ENCODE measurements at places on chromosomes 4 and X.

DNA sequence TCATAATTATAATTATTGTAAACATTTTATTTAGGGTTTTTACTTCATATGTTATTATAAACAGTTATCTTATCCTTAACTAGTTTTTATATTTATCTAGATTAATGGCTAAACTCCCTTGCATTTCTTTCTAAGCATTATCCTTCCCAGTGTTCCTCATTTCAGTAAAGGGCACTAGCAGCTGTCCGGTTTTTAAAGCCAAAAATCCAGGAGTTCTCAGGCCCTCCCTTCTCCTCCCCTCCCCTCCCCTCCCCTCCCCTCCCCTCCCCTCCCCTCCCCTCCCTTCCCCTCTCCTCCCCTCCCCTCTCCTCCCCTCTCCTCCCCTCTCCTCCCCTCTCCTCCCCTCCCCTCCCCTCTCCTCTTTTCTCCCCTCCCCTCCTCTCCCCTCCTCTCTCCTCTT is 58.9 kb downstream of the FBXO8 start:
- no peak for DNase-seq

- DNase-seq = no peak
Observed at GRCh38 chr4:136690360-136690759, 841.9 kb downstream of the PCDH18 start.

DNA sequence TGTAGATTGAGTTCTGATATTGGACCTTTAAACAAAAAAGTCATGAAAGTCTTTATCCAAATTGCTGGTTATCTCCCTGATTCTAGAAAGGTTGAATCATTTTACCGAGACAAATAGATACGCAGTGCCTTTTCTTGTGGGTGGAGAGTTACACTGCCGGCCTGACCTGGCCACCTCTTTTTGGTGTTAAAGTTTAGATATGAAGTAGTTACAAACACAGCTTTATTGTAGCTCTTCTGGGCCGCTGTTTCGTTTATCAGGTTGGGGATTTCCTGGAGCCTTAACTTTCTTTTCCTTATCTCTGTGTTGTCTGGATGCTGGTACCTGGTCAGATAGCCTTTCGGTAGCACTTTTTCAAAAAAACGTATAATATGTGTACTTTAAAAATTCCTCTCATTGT is 31.0 kb downstream of the FNIP2 start:
- no peak for DNase-seq

DNA sequence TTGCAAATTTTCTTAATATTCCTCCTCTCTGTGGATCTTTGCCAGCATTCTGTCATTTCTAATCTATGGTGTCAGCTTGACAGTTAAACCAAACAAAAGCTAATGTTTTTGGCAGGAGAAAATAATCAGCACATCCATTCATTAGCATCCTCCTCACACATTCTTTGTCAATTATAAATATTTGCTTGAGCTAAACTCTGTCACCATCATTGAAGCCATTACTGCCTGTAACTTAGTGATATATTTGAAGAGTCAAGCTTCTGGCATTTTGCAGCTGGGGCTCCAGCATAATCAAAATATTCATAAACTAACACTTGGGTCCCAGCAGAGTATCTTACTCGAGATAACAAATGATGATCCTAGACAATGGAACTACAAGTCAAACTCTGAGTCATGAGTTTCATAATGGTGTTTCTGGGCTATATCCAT is 126.1 kb downstream of the EIF4E start:
- DNase-seq = no peak

- DNase-seq = no peak
Observed at GRCh38 chr4:159047478-159048165, 55.3 kb upstream of the RAPGEF2 start.

DNA sequence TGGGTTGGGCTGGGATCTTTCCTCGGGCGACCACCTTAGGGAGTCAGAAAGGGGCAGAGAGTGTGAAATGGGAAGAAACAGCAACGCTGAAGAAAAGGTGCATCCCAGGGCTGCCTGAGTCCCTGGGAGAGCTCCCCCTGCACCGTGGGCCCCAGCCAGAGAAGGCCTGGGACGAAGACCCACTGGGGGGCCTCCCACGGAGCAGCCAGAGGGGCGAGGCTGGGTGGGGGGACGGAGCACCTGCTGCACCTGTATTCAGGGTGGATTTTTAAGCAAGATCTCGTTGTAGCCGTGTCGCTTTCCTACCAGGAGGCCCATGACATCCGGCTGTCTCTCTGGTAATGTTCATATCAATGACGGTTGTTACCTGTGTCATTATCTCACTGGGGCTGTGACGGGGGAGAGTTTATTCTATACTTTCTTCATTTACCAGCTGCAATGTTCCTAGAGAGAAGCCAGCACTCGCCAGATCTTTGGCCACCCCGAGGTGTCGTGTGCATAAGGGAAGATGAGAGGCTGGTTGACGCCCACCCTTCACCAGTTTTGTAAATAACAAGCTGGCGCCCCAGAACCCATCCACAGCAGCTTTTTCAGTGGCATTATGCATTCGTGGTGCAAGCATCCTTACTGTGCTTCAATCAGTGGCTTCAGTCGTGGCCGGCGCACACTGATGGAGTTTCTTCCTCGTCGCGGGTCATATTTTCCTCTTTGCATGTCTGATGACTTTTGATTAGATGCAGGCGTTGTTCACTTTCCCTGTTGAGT is 5.6 kb upstream of the PCGF3 start:
- DNase-seq = no peak

GRCh38 chrX:28880136-28880535 is 292.9 kb downstream of the IL1RAPL1 start:
- no peak for DNase-seq

DNA sequence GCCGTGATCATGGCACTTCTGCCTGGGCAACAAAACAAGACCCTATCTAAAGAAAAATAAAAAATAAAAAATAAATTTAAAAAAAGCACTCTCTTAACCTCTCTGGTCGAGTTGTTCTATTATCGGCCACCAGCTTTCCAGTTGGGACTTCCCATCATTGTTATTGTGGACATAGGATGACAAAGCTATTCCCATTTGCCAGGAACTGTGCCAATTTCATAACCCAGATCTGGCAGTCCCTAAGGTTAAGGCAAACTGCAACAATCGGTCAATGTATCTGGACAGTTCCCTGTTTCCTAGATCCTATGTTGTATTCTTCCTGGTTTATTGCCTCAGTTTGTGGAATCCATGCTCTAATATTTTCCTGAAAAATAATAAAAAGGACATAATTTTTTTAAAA is 17.8 kb upstream of the ANXA5 start:
- no peak for DNase-seq

DNA sequence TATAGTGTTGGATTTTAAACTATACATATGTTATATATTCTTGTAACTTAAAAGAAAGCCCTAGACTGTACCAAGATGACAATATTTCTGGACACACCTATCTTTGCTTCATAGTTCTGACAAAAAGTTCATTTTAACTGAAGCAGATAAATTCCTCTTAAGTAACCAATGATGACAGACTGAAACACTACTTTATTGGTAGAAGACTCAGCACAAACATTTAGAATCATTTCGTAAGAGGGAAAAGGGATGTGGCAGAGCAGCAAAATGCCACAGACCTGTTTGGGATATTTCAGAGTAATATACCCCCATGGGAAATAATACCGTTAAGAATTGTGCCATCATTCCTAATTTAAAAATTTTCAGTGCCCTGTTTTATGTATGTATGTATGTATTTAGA is 56.2 kb downstream of the APOO start:
- no peak for DNase-seq

DNA sequence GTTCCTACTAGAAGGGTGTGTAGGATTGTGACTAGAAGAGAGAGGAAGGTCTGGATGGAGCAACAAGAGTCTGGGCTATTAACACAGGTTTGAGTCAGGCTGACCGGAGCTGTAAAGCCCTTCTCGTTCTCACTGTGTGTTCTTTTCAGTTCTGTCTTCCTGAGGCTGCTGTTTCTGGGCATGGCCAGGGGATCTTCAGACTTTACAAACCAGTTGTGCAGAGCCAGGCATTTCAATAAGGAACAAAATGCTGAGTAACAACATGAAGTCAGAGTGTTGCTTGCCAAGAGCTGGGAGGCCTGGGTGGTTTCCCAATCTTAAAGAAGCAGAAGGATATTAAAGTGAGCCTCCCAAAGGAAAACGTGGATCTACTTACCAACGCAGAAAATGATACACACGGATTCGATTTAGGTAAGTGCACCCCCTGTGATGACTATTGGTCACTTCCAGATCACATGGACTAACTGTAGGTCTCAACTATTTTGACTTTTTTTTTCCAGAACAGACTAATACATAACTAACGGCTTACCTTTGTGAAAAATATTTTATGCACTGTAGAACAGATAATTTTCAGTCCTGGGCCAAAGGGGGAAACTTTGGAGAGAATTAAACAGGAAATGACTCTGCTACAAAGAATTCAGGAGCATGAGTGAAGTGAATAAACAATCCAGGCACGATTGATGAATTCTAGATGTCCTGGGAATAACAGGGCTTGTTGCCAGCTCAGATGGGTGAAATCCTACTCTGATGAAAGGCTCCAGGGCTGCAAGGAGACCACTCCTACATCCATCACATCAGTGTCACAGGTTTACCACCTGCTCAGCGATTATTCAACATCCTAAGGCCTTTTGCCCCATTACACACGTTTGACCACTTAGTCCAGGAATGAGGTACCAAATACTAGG is 94.5 kb downstream of the ANXA3 start:
- DNase-seq = no peak

GRCh38 chr4:40065010-40065409 is 8.4 kb downstream of the N4BP2 start:
- DNase-seq = no peak

DNA sequence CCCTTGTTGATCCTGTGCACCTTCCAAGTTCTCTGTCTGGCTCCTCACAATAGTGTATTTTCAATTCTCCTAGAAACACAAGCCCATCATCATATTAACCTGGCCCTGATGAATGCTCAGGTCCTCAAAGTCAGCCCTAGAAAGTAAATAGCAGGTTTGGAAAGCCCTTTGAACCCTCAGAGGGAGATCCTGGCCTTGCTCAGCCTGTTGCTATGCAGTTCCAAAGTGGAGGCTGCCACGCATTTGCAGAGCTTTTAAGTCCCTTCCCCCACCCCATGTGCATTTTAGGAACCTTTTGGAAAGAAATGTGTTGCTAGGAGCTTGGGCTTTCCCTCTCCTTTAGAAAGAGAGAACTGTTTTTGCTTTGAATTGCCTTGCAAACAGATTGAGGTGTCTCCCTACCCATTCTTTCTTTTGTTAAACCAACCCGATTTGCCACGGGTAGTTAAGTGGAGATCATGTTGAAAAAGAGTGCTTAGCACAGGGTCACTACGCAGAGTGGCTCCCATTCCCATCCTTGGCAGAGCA is 12.2 kb downstream of the MAMLD1 start:
- DNase-seq = no peak

DNA sequence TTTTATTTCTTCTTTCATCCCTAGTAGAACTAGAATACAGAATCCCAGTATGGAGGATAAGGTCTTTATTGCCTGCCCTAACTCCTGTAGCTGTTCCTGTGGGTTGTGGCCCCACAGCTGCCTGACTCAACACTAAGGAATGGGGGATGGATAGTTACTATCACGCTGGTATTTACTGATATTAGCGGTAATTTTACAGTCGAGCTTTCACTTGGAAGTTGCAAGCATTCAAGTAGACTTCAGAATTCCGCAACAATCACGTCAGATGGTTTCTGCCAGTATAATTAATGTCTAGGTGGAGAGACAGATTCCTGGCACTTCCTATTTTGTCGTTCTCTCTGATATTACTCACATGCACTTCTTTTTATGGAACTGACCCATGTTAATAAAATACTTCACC is 489.8 kb downstream of the PABPC4L start:
- no peak for DNase-seq

DNA sequence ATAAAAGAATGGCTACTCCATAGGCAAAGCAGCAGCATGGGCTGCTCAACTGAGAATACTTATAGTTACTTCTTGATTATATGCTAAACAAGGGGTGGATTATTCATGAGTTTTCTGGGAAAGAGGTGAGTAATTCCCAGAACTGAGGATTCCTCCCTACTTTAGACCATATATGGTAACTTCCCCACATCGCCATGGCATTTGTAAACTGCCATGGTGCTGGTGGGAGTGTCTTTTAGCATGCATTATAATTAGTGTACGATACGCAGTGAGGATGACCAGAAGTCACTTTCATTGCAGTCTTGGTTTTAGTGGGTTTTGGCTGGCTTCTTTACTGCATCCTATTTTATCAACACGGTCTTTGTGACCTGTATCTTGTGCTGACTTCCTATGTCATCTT is 141.5 kb downstream of the MAGEB17 start:
- DNase-seq = no peak

- no peak for DNase-seq
Observed at GRCh38 chr4:185874516-185875230, 62.7 kb upstream of the SORBS2 start.

DNA sequence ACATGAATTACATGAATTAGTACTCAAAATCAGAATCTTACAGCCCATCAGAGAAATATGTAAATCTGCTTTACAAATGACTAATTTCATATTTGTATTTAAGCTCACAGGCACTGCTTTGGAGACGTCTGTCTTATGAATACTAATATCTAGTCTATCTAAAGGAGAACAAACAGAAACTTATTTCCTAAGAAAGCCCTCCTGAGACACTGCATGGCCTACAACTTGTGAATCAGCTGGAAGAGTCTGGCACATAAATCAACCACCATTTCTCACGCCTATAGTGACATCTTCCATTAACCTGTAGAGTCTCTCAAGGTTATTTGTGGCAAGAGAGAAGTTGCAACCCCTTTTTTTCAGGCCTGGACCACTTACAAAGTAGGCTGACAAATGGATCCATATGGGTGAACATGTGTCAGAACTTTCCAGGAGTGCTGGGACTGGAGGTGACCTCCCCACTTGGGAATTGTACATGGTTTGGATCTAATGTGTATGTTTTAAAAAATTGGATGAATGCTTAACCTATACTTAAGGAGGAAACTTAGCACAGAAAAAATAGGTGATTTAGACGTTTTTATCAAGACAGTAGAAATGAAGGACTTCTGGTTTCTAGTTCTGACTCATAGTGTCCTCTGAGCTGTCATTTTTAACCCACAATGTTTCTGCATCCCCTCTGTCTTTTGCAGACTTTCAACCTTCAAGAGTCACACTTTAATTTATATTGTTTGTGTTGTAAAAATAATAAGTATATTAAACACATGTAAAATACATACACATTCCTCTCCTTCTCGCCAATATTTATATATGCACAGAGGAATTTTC is 83.2 kb upstream of the ARHGAP24 start:
- DNase-seq = no peak

- no peak for DNase-seq
Observed at GRCh38 chr4:119139311-119139710, 3.7 kb downstream of the MYOZ2 start.

DNA sequence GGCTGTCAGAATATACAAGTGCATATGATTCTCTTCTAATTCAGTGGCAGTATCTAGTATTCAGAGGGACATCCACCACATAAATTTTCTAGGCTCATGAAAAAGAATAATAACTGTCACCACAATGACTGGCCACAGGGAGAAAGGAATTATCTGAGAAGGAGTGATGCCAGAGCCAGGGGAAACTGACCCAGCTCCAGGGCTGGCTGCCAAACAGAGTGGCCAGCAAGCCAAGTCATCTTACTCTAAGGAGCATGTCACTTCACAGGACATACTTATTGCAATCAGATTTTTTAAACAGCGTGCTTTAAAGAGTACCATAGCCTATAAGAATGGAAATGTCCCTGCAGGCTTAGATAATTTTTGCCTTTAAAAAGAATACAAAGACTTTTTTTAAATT is 5.8 kb upstream of the SEPTIN11 start:
- no peak for DNase-seq

All from Karpas-422 (cell line).